T47D (cell line): ENCODE measurements at places on chromosomes 12 and 14.

DNA sequence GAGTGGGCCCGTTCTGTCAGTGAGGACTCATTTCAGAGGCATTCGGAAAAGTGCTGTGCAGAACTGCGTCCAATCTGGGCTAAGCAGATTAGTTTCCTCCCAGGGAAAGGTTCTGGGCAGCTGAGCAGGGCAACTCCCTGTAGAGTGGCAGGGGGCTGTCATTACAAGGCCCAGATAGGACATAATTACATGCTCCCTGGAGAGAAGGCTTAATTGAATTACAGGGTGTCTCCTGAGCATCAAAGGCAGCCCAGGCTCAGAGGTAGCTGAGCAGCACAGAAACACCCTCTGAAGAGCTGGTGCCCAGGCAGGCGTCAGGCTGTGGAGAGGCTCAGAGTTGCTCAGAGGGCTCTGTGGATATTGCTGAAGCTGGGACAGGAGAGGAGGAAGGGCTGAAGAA is 36.0 kb downstream of the SLC8A3 start:
- no peak for DNase-seq

- no peak for DNase-seq
These were observed 27.6 kb upstream of the ETV6 start for GRCh38 chr12:11621797-11622423.

- DNase-seq: no peak
These were observed 54.4 kb downstream of the AKAP6 start for GRCh38 chr14:32383364-32384009.

GRCh38 chr12:132078190-132078589 is 65.9 kb downstream of the DDX51 start:
- no peak for DNase-seq

DNA sequence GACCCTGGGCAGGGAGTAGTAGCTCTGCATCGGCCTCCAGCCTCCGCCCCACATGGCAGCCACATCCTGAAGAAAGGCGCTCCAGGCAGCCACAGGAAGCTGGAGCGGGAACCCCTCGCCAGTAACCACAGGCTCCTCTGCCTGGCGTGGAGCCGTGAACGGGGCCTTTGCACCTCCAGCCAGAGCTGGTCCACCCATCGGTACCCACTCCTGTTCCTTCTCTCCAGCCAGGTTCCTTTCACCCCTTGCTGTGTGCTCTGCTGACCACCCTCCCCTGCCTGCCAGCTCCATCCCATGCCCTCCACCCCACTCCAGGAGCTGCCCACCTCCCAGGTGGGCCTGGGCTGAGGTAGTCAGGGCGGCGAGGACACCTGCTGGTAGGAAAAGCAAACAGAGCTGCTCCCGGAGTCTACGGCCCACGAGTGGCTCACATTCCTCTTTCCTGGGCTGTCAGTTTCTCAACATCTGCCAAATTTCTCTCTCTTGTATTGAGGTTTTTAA is 2.7 kb downstream of the TGFB3 start:
- DNase-seq: peak; percentile 70

DNA sequence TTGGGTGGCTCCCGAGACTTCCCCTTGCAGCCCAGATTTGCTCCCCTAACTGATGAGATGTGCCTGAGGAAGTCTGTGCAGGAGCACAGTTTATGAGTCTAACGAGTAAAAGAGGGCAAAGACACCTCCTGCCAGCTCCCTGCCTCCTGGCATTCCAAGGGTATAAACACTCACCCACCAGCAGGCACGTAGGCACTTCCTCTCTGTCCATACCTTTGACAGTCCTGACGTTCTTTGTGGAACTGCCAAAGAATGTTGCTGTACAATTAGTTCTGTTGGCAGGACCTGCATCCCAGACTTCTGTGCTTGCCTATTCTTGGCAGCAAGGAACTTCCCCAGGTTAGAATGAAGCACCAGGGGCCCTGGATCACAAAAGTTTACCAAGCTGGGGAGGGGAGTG is 889.3 kb downstream of the BCL11B start:
- DNase-seq: no peak

GRCh38 chr12:38662829-38663228 is 242.6 kb downstream of the CPNE8 start:
- no peak for DNase-seq

DNA sequence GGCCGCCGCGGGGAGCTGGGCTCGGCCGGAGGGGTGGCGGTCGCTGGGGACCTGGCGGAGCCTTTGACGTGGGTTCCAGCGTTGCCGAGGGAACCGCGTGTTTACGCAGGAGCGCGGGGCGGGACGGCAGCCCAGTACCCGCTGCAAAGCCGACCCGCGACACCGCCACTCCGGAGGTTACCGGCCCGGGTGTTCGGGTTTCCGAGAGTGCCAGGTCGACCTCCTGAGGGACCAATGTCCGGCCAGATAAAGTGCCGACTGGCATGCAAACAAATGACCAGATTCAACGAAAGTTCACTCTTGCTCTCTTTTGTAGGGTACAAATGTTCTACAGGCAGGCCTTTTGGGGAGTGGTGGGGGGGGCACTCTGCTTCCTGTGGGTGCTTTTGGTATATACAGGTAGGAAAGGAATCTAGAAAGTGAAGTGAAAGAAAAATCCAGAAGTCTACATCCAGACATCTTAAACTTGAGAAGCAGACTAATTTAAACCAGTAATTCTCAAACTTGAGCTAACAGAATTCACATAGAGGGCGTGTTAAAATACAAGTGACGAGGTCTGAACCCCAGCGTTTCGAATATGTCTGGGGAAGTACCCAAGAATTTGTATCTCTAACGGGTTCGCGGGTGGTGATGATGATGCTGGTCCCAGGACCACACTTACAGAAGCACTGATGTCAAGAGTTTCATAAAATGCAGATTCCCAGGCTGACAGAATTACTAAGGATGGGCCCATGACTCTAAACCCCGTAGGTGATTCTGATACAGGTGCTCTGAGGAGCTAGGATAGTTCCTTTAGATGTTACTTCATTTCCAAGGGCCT is at the start of gene GPR135:
Gene GPR135 (minus strand): TSS at position 65 of the 820 bp plus-strand sequence. CDS start 154 bp downstream, outside the sequence.
- DNase-seq: no peak

GRCh38 chr14:65472189-65472588 is 59.7 kb downstream of the FUT8 start:
- no peak for DNase-seq

- DNase-seq: no peak
These were observed 190.4 kb downstream of the PPM1H start for GRCh38 chr12:62744551-62744950.
